ENCODE measurements at places on chromosomes 13 and 19.

DNA sequence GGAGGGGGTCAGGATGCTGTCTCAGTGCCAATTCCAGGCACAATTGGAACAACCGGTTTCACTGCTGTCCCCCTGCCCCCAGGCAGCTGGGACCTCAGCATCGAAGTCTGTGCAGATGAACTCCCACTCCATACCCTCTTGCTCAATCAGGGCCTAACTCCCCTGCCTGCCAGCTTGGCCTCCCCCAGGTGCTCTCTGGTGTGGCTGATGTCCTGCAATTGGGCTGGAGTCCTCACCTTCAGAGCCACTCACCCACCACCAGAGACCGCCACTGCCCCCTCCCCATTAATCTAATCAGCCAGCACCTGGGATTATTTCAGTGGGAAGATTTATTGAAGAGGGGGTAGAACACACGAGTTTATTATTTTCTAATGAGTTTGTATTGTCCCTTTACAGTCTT is 118.8 kb downstream of the MIPEP start:
- DNase-seq = no peak

- no peak for DNase-seq
Observed at GRCh38 chr19:40232479-40232878, 6.0 kb upstream of the CCNP start.

DNA sequence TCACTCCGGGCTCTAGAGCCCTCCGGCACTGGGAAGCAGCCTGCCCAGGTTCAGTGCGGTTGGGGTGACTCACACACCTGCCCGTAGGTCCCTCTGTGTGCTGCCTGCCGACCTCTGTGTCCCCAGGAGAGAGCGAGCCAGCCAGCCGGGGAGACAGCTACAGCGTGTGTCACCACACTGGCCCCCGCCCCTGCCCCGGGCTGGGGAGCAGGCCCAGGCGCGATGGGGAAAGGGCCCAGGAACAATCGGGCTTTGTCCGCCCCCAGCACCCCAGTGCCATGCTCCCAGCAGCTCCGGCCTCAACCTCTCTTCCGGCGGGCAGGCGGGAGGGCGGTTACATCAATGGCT is at the start of gene KLK6:
Gene KLK6, minus strand, starts transcription at position 179 of the 348 bp plus-strand sequence. CDS start 1,487 bp downstream, outside the sequence.
- peak; percentile 95 for DNase-seq

DNA sequence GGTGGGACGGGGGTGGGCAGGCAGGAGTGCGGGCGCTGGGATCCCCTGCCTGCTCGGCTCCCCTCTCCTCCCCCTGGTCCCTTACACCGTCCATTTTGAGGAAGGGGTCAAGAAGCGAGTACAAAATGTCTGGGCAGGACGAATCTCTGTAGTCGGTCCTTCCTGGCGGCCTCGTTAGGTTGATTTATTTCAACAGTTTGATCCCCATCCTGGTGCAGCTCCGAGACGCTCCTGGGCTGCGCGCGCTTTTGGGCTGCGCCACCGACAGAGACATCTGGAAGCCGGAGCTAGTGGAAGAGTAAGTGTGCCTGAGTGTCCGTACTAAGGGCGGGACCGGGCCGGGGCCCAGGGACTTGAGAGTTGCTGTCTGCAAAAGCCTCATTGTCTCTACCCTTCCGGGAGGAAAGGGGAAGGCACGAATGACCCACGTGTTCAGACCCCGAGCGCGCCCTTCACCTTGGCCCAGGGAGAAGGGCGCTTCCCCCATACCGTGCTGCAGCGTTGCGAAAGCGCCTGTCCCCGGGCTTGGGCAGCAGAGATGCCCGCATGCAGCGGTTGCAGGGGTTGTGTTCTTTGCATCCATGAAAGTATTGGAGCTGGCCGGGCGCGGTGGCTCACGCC is 1.8 kb downstream of the ZNF114 start:
- peak; percentile 47 for DNase-seq

DNA sequence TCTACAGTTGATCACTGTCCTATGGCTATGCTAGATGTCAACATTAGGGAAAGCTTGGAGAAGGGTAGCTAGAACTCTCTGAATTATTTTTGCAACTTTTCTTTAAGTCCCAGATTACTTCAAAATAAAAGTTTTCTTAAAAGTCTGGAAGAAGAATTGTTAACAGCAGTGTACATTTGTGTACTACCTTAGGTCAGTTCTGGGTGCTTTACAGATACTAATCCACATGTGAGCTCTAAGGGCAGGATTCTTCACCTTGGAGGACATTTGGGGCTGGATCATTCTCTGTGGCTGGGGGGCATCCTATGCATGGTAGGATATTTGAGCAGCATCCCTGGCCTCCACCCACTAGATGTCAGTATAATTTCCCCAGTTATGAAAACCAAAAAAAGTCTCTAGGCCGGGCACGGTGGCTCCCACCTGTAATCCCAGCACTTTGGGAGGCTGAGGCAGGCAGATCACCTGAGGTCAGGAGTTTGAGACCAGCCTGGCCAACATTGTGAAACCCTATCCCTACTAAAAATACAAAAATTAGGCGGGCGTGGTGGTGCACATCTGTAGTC is 2.8 kb downstream of the BRME1 start:
- no peak for DNase-seq

DNA sequence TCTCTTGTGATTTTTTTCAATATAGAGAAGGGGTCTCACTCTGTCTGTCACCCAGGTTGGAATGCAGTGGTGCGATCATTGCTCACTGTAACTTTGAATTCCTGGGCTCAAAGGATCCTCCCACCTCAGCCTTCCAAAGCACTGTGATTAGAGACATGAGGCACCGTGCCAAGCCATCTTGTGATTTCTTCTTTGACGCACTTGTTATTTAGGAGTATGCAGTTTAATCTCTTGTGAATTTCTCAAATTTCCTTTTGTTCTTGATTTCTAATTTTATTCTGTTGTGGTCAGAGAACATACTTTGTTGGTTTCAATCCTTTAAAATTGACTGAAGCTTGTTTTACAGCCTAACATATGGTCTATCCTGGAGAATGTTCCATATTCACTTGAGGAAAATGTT is 14.5 kb downstream of the IPO5 start:
- DNase-seq = no peak
